NCI-H1092 (cell line): ENCODE measurements at places on chromosomes 12 and 14.

DNA sequence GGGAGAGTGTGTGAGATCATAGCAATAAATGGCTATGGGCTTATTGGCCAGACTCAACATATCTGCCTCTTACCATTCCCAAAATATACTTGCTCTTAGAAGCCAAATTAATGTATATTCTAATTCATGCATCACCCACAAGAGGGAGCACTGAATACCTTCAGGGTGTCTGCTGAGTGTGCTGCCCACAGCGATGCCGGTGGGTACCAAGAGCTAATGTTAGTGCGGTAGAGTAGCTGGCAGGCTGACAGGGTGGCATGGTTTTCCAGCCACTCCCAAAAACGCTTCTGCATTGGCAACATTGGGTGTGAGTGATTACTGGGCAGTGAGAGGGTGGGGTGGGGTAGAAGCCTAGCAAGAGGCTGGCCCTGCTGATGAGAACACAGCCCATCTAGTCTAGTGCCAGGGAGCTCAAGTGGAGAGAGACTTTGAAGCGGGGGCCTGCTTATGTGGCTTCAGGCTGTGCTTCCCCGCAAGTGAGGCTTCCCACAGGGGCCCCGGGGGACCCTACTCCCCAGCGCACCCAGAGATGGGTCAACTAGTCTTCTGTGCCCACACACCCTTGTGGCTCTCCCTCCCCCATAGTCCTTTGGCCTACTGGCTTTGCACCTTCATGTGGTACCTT lies 9.2 kb upstream of the PLEKHD1 start:
- DNase-seq = peak; percentile 26

GRCh38 chr12:53523131-53523530 lies 15.8 kb upstream of the NPFF start:
- DNase-seq = no peak

GRCh38 chr12:94239332-94239993 lies 91.1 kb downstream of the PLXNC1 start:
- DNase-seq = no peak

DNA sequence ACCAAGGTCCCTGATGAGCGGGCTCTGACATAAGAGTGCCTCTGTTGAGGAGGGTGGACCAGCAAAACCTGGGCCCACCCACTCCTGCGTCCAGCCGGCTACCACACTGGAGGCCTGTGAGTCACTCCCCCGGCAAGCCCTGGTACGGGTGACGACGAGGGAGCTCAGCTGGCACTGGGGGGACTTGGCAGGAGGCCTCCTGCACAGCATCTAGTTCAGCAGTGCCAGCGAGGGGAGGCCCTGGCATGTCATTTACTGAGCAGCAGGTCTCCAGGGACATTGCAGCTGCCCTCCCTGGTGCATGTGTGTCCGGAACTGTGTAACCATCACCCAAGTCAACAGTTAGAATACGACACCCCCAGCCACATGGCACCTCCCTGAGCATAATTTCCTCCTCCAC lies 24.4 kb downstream of the CD9 start:
- no peak for DNase-seq

DNA sequence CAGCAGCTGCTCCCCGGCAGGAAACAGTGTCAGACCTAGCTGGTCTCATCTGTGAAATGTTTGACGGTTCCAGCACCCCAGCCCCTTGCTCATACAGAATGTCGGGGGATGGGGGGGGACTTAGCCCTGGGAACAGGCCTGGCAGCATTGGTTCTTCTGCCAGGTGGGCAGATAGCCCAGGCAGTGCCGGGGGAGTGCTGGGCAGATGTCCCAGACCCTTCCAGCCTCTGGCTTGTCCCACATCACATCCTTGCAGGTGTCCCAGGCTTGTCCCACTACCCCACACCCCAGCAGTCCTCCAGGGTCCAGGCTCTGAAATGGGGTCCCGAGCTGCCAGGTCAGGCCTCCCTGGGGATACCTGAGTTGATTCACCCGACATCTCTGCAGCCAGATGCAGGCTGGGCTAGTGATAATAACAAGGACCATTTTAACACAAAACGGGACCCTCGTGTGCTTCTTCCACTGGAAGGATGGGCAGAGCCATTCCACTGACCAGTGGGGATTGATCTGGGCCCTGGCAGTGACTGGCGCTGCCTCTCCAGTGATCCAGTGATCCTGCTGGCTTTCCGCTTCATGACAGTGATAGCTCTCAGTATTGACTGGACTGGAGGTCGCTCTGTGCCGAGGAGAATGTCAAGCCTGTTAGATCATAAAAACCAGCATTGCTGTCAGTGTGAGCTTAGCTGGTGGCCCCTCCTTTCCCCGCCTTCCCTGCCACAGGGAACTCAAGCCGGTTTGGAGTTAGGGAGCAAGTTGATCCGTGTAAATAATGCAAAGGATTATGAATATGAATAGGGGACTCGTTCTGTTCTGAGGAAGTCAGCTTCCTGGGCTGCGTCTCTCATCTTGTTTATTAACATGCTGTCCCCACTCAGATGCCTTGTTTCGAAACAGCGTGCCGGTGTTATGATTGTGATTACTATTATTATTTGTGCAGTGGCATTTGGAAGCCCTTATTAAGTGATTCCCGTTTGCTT lies 180.6 kb downstream of the AACS start:
- no peak for DNase-seq

DNA sequence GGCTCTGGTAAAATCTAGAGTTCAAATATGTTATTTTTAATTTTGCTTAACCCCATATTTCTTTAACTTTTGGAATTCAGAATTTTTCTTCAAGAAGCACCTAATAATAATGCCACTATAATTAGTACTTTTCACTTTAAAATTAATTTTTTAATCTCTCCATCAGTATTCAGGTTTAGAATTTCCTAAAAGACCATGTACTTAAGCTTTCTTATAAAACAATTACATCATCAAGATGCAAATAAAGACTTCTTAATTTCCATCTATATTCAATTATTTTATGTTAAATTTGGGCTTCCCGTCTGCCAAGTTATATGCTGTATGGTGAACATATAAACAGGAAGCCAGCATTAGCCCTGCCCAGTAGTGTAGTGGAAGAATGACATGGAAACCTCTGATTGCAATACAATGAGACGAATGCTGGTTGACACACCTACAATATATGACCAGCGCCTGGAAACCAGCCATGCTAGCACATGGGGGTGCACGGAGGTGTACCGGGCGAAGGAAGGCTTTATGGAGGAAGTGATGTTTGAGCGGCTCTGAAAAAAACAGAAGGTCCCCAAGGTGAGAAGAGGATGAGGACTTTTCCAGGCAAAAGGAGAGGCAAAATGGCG lies 82.2 kb downstream of the LLPH start:
- no peak for DNase-seq

- peak; percentile 13 for DNase-seq
Observed at GRCh38 chr14:58119381-58119780, 32.6 kb downstream of the ARMH4 start.

DNA sequence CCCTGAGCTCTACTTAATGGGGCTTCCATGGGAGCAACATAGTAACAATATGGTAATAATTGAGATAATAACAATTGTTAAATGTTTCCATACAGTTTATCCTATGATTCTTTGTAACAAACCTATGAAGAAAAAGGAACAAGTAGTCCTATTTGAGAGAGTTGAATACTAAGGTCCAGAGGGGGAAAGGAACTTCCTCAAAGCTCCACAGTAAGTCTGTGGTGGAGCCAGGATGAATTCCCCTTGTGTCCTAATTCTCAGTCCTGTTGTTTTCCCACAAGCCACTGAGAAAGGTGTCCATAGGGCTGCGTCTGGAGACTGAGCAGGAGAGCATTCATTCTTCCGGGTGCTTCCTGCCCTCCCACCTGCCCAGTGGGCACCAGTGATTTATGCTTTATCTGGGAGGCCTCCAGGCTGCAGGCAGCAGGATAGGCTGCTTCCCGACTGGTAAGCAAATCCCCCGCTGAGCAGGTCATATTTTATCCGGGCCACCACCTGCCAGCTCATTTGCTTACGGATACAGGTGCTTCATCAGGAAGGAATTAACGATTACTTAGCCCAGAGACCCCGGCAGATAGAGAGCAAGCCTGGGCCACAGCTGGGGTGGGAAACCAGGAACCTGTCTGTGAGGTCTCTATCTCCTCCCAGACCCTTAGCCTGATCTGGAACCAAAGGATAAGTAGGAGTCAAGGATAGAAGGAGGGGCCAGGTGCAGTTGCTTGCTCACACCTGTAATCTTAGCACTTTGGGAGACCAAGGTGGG lies 33.9 kb upstream of the FAM222A start:
- DNase-seq = no peak

DNA sequence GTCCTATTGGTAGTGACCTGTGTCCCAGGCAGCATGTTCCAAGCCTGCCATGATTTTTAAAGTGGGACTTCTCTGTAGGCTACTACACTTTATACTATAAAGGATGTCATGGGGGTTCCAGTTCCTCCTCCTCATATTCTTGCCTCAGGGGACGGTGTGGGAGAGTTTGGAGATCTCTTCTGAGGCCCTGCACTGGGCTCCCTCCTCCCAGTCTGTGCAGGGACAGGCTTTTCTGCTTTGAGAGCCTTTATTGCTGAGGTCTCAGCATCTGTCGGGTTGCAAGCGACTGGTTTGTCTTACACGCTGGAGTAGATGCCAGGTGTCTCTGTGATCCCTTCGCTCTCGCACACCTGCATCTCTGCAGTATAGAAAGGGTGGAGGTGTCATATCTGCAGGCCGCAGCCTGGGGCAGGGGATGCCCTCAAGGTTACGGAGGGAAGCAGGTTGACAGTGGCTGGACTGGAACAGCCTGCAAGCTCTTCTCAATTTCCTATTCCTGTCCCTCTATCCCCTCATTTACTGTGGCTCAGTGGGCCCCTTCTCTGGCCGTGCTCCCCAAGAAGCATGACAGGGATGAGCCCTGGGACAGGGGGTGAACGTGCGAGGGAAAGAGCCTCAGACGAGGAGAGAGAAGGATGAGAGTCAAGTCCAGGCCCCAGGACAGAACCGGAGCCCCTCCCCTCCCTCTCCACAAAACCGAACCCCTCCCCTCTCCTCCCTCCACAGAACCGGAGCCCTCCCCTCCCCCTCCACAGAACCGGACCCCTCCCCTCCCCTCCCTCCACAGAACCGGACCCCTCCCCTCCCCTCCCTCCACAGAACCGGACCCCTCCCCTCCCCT lies 51.3 kb downstream of the SLC6A12 start:
- DNase-seq = no peak

DNA sequence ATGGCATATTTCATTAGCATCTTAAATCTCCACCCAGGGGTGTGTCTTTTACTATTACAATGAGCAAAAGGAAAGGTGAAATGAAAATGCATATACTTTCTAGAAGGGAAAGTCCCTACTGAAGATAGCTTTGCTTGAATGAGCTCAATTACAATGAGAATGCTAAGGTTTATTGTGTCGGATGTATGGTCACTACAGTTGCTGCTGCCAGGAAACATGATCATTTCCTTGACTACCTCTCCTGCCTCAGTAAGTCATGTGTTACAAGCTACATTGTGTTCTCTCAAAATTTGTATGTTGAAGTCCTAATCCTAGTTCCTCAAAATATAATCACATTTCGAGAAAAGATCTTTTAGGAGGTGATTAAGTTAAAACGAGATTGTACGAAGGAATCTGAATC lies 322.2 kb downstream of the MDGA2 start:
- DNase-seq = no peak

GRCh38 chr14:90562652-90563051 lies 165.8 kb downstream of the CALM1 start:
- DNase-seq = no peak

- DNase-seq = no peak
Observed at GRCh38 chr14:22896760-22897159, 13.7 kb downstream of the REM2 start.

GRCh38 chr12:19778797-19779196 lies 339.5 kb downstream of the AEBP2 start:
- no peak for DNase-seq

DNA sequence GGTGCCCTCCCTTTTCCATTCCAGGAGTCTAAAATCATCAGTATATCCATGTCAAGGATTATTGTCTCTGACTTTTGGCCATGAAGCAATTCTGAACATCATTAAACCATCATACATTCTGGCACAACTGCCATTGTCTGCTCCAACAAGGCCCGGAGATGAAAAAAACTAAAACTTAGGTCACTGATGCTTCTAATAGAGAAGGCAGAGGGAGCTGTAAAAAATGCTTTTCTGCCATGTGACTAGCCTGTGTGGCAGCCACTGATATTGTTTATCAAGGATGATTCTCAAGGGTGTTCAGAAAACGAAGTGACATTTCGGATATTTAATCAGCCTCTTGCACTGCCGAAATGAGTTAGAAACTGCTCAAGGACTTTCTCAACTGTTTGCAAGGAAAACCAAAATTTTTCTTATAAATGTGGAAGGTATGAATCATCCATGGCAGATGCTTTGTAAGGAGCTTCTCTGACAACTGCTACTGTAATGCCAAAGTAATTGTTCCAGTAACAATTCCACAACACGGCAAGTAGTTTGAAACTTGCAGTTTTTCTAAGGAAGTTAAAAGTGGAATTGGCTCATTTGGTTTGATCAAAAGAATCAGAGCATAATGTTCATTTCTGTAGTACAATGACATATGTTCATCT lies 1076.5 kb upstream of the FLRT2 start:
- no peak for DNase-seq

DNA sequence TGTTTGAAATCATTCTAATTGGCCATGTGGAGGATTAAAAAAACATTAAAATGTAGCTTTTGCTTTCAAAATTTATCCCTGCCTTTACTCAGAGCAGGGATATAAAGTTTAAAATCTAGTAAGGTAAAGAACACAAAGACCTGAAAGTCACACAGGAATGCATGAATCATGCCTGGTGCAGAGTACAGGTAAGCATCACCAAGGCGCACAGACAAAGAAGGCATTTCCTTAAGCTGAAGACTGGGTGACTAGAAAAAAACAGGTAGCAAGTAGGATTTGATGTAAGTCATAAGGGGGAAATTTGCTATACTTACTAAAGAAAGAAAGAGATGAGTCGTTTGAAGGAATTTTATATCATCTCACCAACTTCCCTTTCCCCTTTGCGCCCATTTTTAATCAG lies 405.6 kb downstream of the GXYLT1 start:
- no peak for DNase-seq
